ENCODE measurements at places on chromosomes 2 and 18.

DNA sequence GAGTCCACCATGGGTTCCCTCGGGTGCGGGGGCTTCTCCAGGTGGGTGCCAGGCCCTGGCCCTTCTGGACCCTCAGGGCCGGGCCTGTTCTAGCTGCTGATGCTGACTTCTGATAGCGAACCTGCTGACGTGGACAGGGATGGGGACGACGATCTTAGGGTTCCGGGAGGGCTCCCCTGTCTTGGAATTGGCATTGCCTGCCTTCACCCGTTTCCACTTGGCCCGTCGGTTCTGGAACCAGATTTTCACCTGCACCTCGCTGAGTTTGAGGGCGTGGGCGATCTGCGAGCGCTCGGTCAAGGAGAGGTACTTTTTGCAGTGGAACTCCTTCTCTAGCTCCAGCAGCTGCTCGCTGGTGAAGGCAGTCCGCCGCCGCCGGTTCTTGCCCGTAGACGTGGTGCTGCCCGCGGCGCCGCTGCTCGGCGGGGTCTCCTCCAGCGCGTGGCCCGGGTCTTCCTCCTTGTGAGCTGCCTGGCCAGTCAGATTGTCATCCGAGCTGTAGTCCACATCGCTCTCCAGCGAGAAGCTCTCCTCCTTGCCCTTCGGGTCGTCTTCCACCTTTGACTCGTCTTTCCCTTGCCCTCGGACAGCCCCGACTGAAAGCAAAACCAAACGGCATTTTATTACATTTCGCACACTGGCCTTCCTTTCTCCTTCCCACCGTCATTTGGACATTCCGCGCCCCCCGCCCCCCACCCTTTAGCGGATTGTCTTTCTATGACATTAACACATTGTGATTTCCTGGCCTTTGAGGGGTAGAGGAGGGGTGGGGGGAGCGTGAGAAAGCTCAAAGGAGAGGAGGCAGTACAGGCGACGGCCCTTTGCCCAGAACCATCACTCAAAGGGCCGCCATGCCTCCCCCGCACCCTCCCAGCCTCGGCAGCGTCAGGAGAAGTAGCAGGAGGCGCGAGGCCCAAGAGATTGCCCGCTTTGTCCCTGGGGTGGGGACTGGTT, 2.1 kb downstream of the GBX2 start:
- no peak for DNase-seq

GRCh38 chr18:50639711-50640110, 79.8 kb downstream of the MAPK4 start:
- DNase-seq, result no peak

DNA sequence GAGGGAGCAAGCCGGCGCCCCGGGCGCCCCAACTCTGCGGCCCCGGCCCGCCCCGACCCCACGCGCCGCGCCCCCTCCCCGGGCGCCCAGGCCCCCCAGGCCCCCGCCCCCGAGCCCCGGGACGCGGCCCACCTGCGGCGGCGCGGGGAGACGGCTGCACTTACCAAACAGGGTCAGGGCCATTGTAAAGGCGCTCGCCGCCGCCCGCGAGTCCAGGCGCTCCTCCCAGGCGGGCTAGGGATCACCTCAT, 526 bp downstream of the CHN1 start:
- DNase-seq, result no peak

DNA sequence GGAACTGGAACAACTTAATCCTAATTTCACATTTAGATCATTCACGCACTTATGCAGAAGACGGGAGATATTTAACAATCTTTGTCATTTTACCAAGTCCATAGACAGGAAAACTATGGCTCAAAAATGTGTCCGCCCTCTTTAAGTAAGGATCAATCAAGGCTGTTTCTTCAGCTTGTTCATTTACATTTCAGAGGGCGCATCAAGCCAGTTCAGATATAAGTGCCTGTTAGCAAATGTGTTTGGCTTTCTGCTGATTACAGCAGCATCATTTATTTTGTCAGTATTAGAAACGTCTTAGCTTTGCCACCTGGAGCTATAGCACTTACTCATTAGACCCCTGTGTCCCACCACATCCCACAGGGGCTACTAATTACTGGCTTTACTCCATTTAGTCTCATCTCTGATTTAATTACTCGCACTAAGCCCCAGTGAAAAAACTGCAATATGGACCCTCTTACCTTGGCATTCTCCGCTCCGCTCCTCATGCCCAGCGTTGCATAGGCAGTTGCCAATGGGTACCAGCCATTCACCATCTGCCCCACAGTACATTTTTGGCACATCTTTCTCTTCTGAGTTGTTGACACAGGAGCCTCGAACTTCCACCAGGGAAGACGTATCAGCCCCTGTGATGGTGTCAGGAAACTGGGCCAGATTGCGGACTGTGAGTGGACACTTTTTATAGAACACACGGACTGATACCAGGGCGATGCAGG, 8.7 kb downstream of the EPHA4 start:
- DNase-seq, result no peak

DNA sequence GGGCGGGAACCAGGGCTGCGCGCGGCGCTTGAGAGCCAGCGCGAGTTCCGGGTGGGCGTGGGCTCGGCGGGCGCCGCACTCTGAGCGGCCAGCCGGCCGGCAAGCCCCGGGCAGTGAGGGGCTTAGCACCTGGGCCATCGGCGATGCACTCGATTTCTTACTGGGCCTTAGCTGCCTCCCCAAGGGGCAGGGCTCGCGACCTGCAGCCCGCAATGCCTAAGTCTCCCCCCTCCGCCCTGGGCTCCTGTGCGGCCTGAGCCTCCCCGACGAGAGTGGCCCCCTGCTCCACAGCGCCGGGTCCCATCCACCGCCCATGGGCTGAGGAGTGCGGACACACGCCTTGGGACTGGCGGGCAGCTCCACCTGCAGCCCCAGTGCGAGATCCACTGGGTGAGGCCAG, 36.5 kb upstream of the MAP2 start:
- DNase-seq, result no peak

DNA sequence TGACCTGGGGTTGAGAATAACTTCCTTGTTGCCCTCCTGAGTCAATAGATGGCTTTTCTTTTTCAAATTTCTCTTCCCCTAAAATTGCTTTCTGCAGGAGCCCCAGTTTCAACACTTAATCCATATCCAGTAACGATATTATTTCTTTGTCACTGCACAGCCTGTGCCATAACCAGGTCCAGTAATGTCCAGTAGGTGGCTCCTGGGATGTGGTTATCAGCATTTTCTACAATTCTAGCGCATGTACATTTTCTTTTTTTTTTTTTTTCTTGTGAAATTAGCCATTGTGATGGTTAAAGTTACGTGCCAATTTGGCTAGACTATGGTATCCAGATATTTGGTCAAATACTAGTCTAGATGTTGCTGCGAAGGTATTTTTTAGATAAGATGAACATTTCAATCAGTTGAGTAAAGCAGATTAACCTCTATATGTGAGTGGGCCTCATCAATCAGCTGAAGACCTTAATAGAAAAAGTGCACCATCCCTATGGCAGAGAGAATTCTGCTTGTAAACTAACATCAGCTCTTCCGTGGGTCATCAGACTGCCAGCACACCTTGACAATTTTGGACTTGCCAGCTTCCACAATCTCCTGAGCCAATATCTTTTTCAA, 72.9 kb upstream of the SCG2 start:
- DNase-seq, result no peak

- DNase-seq, result no peak
Observed at GRCh38 chr18:62660691-62661090, 54.6 kb upstream of the PHLPP1 start.

- no peak for DNase-seq
Observed at GRCh38 chr2:98037206-98037605, 41.5 kb upstream of the TMEM131 start.

- DNase-seq, result no peak
Observed at GRCh38 chr2:9378433-9379390, 44.6 kb downstream of the ITGB1BP1 start.

- DNase-seq, result no peak
Observed at GRCh38 chr2:218033590-218034496, 31.0 kb upstream of the TNS1 start.
